ENCODE measurements at places on chromosomes 4 and X.

DNA sequence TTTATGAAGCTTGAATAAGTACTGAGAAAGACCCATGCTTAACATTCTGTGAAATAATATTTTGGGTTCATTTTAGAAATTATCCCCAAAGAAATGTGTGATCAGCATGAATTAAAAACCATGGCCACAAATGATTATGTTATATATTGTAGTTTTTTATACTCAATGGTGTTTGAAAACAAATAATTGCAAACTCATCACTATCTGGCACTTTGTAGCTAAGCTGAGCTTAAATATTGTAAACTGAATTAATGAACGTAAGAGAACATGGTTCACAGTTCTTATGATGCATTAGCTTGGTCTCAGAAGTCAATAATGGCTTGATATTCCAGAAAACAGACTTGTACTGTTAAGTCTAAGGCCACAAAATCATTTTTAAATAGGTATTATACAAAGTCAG is 24.6 kb upstream of the ASB5 start:
- DNase-seq = no peak

- DNase-seq = no peak
Measured at GRCh38 chr4:156559346-156559745, 412.3 kb downstream of the PDGFC start.

DNA sequence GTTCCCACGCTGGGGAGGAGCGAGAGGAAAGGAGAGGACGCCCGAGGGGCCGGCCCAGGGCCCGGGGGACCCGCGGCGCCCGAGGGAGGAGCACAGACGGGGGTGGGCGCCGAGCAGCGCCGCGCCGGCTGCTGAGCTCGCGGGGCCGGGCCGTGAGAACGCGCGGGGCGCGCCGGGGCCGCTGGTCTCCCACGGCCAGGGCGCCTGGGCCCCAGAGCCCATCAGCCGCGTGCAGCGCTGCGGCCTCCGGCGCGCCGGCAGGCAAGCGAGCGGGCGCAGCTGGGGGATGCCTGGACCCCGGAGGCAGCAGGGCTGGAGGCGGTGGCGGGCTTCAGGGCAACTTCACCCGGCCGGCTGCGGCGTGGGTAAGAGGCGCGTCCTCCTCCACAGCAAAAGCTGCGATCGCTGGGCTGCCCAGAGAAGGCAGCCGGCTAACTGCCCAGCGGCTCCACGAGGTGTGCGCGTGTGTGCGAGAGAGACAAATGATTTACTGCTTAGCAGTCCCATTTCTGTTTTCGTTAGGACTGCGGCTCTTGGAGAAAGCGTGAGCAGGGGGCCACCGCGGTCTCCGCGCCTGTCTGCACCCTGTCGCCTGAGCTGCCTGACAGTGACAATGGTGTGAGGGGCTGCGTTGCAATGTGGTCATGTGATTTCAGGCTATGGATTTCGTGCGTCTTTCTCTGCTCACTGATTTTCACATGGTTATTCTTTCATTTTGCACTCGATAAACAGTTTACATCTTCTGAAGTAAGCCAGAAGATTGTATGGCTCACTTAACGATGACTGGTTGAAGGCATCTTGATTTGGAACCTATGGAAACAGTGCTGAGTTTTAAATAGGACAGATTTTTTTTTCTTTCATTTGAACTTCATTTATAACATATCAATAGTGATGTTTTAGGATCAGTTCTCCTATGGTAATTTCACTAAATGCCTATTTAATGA is 1.2 kb downstream of the GUCY1A1 start:
- DNase-seq = peak; percentile 19

- DNase-seq = peak; percentile 17
Measured at GRCh38 chr4:187541666-187542065, 453.9 kb upstream of the ZFP42 start.

DNA sequence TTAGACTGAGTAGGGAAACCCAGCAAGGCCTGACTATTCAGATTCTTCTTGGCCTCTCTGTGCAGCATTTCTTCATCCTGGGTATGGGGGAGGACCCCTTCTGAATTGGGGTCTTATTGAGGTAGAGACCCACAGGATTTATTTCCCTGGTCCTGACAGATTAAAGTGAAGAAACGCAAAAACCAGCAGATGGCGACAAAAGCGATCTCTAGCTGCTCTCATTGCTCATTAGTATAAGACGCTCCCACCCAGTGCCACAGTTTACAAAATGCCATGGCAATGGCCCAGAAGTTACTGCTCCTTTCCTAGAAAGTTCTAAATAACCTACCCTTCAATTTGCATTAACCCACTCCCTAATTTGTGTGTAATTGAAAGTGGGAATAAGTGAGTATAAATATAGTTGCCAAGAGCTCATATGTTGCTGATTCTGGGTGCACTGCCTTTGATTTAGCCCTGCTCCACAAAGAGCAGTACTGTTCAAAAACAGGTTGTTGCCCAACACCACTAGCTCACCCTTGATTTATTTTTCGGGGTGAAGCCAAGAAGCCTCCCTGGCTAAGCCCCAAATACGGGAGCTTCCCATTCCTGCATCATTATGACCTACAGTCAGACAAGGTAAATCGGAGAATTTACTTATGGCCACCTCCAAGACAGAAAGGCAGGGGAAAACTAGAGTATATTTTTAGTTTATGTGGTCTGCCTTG is 3.7 kb upstream of the BEX4 start:
- peak; percentile 51 for DNase-seq

DNA sequence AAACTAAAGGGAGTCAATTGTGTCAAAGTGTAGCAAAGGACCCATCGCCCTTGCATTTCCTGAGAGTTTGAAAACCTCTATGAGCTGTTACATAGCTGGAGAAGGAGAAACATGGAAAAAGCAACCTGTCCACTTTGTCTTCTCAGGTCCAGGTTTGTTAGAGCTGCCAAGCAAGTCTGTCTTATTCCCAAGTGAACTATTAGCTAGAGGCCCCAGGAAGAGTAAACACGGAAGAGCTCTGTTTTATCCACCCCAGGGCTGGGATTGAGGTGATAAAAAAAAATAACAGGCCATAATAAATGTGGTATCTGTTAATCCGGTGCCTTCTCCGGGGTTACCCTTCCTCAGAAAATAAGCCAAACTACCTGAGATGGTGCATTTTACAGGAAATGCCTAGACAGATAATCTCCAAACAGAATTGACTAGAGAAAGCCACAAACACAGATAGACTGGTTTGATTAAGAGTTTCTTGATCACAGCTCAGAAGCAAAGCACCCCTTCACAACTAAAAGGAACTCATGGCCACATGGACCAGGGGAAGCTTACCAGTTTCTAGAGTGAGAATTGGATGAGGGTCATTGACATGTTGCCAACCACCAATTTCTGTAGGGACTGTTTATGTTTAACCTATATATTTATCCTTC is 35.9 kb upstream of the RELL1 start:
- DNase-seq = no peak

GRCh38 chr4:56434599-56435139 is 746 bp downstream of the PPAT start:
- DNase-seq = peak; percentile 51
